ENCODE measurements at places on chromosomes 3 and 15.

DNA sequence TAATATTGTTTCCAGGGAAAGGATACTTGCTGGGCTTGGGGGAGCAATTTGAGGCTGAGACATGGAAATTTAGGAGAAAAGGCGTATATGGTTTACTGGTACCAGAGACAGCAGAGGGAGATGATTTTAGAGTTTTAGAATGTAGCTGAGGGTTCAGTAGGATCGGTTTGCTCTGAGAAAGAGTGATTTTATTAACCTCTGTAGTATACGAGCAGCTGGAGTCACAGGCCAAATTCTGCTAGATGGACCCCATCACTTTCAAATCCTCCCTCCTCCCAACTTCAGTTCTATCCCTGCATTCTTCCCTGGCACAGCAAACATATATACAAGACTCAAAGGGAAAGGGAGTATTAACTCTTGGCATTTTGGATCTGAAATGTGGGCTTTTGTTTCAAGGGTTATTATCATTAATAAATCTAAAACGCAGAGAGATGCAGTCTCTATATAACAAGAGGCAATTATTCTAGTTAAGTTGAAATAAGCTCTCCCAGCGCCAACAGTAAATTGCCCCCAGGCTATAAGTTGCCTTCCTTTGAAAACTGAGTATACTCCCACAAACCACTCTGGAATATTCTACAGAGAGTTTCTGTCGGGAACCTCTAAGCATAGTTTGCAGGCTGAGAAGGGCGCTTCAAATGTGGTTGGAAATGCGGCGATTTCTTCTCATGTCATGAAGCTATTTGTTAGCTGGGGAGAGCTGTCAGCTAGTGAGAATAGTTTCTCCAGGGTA is 5.4 kb downstream of the CRABP1 start:
- no peak for DNase-seq

- DNase-seq, result peak; percentile 88
These were observed 575.1 kb downstream of the FOXP1 start for GRCh38 chr3:71008350-71008935.

GRCh38 chr3:38542401-38543298 is 46.5 kb downstream of the EXOG start:
- DNase-seq, result peak; percentile 99

- peak; percentile 51 for DNase-seq
These were observed 940 bp downstream of the BOC start for GRCh38 chr3:113212150-113212843.

DNA sequence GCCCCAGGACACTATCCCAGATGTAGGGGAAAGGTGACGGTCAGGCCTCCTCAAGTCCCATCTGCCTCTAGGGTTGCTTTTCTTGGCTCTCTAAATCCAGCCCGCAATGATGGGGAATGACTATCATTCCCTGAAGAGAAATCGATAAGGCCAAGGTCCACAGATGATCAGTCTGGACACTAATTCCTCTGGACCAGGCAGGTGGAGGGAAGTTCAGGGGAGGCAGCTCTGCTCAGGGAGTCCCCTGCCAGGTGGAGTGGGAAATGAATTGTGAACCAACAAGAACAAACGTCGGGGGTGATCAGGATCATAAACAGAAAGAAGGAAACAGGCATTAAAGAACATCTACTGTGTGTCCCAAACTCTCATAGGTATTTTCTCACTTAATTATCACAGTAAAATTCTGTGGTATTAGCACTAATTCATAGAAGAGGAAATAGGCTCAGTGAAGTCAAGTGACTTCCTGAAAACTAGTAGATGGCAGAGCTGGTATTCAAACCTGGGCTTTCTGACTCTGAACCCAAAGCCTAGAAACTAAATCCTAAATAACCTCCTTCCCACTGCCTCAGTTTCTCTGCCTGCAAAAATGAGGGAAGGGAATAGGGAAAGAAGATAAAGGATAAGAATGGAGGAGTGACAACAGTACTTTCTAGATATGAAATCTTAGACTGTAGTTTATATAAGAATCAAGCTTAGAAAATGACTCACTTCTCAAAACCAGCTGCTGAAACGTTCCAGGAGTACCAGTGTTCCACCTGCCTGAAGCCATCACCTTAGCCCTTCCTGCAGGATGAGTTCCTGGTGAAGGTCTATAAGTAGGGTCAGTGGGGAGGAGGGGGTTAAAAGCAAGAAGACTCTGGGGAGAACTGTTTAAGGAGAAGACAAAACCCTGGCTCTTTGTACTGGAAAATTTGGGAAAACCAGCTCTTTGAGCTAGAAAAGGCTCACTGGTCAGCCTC is 7.5 kb downstream of the BMF start:
- peak; percentile 45 for DNase-seq

- DNase-seq, result no peak
These were observed 173.7 kb upstream of the SLC2A2 start for GRCh38 chr3:171200052-171200749.

Data from myocyte (in vitro differentiated cells).